ENCODE measurements at places on chromosomes 7 and 10.

GRCh38 chr7:27144781-27145164 is 1.3 kb upstream of the HOXA5 start:
- no peak for DNase-seq

GRCh38 chr7:54545241-54545563 is 3.0 kb downstream of the VSTM2A start:
- no peak for DNase-seq

GRCh38 chr7:22566592-22566991 is 66.6 kb upstream of the STEAP1B start:
- DNase-seq = no peak

DNA sequence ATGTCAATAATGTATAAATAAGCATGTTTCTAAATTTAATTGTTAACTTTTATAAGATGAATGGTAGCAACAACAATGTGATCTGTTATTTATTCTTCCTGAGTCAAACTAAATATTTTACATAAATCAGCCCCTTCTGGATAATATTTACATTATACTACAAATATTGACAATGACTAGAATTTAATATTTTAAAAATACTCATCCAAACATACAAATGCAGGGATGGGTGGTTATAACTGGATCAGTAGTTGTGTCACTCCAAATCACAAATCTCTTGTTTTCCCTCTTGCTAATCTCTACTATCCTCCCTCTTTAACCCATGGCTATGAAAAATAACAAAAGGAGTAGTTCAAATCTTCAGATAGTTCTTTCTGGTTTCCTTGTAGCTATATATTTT is 407.0 kb downstream of the HTR7 start:
- DNase-seq = no peak

DNA sequence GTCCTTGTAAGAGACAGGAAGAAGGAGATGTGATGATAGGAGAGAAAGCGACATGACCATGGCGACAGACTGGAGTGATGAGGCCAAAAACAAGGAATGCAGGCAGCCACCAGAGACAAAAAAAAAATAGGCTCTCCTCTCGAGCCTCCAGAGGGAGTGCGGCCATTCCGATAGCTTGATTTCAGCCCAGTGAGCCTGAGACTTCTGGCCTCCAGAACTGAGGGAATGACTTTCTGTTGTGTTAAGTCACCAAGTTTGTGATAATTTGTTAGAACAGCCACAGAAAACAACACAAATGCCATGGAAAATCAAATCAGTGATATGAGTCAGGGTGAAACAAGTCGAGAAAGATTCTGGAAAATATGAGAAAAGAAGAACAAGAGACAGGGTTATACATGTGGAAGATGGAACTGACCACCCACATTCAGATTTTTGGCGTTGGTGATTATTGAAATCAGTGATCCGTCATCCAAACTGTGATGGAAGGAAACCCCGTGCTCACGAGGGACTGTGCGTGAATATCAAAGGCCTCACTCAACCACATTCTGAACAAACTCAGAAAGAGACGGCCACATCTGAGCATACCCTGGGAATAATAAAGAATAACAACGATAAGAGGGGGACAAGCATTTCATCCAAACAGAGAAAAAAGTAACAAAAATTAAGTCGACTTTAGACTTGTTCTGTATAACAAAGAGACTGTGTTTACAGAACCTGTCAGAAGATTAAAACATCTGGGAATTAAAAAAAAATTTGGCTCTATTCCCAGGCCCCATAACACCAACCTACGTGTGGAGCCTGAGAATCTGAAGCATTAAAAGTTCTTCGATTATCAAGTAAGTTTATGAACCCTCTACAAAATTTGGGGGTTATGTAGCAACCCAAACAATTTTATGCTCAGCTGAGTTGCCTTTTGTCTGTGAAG is 72.1 kb downstream of the EEPD1 start:
- no peak for DNase-seq

- DNase-seq = no peak
Observed at GRCh38 chr7:158638001-158638400, 50.4 kb upstream of the PTPRN2 start.

- no peak for DNase-seq
Observed at GRCh38 chr10:78470267-78471103, 436.8 kb downstream of the RPS24 start.

DNA sequence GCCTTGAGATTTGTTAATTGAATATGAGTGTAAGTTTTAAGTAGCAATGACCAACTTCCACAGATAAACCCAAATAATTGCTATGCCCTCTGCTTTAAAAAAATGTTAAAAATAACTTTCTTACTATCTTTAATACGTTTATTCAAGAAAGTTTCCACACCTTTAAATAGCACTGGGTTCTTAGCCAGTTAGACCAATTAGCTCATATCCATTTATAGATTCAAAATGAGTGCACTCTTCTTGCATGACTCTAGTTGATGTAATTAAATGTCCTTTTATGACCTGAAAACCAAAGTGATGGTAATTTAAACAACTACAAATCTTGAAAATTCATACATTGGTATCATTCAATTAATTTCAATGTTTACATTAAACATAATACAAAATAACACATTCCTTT is 50.8 kb upstream of the CACNA2D1 start:
- DNase-seq = no peak

- DNase-seq = no peak
Observed at GRCh38 chr10:11901833-11902475, 78.8 kb downstream of the PROSER2 start.

DNA sequence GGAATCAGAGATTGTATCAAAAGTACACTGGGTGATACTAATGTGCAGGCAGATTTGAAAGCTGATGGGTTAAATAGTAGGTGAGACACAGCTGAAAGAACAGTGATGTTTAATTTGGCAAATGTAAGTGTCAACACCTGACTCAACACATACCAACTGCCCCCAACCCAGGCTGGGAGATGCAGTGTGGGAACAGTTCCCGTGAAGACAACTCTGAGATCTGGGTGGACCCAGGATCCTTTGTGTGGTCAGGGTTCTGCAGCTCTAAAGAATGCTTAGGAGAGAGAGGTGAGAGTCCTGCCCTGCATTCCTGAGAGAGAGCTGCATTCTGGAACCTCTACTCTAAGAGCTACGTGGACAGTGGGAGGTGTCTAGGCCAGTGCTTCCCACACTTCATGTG is 479.7 kb downstream of the RPS24 start:
- DNase-seq = no peak

DNA sequence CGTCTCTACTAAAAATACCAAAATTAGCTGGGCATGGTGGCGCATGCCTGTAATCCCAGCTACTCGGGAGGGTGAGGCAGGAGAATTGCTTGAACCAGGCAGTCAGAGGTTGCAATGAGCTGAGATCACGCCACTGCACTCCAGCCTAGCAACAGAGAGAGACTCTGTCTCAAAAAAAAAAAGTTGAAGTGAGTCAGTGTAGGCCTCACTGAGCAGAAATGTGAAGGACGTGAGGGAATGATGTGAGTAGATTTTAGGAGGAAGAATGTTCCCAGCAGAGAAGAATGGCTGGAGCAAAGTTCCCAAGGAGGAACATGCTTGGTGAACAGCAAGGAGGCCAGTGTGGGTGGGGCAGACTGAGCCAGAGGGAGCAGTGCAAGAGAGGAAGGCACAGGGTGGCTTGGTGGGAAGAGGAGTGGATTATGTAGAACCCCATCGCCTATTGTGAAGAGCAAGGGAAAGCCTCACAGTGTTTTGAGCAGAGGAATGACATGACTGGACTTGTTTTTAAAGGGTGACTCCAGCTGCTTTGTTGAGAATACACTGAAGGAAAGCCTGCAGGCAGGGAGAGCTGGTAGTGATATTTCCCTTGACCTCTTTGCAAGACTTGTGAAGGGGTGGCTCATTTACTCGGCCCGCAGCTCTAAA is 708.7 kb downstream of the SUGCT start:
- no peak for DNase-seq

- no peak for DNase-seq
Observed at GRCh38 chr10:8071006-8071405, 16.5 kb downstream of the GATA3 start.

GRCh38 chr10:114996542-114996941 is 58.5 kb downstream of the TRUB1 start:
- no peak for DNase-seq

DNA sequence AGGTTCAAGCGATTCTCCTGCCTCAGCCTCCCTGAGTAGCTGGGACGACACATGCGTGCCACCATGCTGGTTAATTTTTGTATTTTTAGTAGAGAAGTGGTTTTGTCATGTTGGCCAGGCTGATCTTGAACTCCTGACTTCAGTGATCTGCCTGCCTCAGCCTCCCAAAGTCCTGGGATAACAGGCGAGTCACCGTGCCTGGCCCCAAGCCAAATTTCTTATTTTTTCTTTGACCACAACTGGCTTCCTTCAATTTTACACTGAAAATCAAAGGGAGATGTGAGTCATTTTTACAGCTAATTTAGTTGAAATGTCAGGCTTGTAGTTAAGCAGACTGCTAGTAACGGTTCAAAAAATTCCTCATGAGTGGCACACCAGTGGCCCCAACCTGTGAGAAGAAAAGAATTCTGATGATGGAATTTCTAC is 7.8 kb downstream of the RNF216 start:
- no peak for DNase-seq

GRCh38 chr7:111030336-111030735 is 60.6 kb upstream of the LRRN3 start:
- no peak for DNase-seq

DNA sequence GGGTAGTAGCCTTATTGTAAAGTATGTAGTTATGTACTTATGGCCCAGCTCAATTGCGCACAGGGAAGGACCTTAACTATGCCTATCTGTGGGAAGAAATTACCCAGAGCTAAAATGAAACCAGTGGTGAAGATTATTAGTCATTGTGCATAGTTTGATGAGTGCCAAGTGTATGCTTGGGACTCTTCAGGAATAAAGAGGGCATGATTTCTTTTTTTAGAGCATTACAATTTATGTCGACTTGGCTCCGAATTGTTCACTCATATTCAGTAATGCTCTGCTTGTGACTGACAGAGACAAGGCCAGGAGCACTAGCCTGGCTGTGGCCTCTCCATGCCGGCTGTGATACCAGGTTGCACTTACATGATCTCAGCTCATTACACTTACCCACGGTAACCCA is 269.5 kb downstream of the TRIL start:
- no peak for DNase-seq

- no peak for DNase-seq
Observed at GRCh38 chr10:100315615-100316014, 14.4 kb downstream of the PKD2L1 start.

DNA sequence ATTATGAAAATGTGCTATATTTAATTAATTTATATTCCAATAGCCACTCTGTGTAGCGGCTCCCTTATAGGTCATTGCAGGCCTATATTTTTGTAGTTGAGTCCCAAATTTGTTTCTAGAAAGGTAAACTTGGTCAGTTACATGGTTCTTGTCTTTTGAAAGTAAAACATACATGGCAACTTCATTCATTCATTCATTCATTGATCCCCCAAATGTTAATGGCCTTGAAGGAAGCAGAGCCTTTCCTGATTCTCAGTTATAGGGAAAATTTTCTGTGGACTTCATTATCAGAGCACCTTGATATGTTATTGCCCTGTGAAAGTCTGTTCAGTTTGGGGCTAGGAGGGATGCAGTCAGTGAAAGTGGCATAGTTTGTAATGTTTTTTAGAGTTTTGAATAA is 2.9 kb downstream of the BLVRA start:
- no peak for DNase-seq

DNA sequence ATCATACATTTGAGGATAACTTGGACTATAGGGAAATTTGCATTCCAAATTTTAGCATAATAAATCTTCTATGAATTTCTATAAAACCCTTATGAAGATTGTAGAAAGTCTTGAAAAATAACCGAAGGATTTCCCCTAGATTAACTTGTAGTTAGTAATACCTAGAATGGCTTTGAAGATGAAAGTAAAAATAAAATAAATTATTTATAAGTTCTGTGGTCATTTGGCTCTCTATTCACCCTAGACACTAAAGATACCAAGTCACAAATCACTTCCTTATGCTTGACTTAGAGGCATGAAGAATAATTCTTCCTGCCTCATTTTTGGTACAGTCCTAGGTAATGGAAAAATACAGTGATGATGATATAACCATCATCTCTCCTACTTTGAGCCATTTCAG is 79.3 kb downstream of the CSTF2T start:
- DNase-seq = no peak

- DNase-seq = no peak
Observed at GRCh38 chr10:133368153-133368552, 5.0 kb downstream of the ECHS1 start.

GRCh38 chr7:17369691-17370426 is 71.4 kb downstream of the AHR start:
- no peak for DNase-seq

DNA sequence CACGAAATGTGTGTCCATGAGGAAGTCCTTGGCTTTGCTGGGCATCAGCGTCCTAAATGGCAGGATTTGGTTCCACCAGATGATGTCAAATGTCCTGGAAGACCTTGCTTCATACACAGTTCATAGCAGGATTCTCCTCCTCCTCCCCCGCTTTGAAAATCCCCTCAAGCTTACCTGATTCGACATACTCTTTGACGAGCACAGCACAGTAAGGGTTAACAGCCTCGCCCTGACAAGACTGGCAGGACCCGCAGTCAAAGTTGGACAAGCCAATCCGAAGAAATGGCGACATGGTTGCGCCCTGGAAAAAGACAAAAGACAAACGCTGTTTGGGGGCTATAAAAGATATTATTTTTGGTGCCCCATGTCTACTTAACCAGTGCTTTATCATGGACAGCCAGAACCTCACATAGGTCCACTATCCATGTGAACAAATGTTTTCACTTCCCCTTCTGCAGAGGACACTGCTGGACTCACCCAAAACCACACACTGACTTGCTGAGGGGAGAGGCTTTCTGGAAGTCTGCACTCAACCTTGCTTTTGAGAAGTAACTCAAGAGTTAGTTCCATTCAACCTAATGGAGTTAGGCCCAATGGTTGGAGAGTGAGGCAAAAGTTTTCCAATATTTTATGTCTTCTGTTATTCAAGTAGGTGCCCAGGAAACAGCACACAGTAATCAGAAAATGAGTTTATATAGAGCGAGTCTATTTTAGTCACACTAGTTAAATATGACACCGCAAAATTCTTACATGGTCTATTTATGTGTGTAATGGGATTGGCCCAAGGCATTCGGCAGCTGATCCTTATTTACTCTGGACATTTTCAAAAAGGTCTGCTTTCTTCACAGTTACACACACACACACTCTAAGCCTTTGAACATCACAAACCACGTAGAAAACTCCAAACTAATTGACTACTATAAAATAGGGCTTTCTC is 65.0 kb downstream of the PRKCQ start:
- DNase-seq = no peak

Data from activated CD4-positive, CD25-positive, alpha-beta regulatory T cell (primary cell).